ENCODE measurements at places on chromosomes 12 and 14.

DNA sequence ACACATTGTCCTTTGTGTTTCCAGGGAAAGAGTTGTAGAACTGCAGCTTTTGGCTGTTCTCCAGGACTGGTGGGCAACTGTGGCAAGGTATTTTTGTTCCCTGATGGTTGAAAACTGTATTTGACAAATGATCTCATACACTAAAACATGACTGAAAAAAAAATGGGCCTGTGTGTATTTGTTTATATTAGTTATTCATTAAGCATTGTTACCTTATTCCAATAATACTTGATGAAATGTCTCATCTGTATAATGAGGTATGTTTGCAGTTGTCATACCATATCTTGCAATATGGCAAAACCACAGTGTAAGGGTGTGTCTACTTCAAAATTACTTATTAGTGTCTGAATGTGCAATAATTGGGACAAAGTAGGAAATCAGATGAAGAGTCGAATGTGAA lies 479.4 kb upstream of the NOVA1 start:
- DNase-seq = no peak

DNA sequence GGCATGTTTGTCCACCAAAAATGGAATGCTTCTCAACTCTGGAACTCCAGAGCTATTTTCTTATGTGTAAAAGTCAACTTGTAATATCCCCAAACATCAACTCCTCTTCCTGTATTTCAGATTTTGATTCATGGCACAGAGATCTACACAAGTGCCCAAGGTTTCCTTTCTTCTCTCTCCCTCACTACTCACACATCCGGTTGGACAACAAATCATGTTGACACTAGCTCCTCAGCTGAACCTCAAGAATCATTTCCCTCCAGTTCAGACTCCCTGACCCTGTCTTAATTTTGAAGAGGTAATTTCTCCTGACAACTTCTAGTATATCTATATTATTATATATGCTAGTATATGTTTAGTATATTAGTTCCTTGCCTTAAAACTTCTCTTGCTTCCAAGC lies 485.4 kb upstream of the CCDC196 start:
- no peak for DNase-seq

- no peak for DNase-seq
Observed at GRCh38 chr12:81992461-81992860, 233.3 kb upstream of the PPFIA2 start.

DNA sequence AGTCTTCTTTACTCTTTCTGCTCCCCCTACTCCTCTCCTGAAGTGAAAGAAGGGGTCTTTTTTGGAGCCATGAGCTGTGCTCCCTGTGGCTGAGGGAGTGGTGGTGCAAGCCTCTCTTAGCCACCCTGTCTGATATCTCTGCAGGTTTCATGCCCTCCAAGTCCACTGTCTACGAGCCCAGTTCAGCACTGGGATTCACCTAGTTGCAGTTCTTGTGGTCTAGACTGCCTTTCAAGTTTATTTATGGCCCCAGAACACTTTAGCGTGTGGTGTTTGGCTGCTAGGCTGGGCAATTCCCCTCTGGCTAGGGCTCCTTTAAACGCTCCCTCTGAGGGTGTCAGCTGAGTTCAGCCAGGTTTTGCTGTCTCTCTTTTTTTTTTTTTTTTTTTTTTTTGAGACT lies 908.6 kb downstream of the TRHDE start:
- DNase-seq = no peak

GRCh38 chr14:70780396-70781075 lies 28.8 kb downstream of the MAP3K9 start:
- no peak for DNase-seq

DNA sequence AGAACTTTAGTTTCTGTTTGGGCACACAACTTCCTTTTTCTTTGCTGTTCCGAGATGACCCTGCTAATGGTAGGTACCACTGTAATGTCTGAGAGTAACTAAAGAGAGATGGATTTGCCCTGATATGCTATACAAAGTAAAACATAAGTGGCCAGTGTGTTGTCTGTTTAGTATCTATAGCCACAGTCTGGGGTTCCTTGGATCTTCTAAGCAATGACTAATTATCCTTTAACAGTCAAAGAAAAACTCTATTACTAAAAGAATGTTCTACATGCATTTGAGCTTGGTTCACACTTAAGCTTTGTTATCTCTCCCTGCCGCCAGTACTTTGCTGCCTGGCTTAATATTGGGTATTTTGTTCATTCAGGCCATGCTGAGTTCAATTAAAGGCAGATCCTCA lies 1051.9 kb upstream of the FLRT2 start:
- DNase-seq = no peak

DNA sequence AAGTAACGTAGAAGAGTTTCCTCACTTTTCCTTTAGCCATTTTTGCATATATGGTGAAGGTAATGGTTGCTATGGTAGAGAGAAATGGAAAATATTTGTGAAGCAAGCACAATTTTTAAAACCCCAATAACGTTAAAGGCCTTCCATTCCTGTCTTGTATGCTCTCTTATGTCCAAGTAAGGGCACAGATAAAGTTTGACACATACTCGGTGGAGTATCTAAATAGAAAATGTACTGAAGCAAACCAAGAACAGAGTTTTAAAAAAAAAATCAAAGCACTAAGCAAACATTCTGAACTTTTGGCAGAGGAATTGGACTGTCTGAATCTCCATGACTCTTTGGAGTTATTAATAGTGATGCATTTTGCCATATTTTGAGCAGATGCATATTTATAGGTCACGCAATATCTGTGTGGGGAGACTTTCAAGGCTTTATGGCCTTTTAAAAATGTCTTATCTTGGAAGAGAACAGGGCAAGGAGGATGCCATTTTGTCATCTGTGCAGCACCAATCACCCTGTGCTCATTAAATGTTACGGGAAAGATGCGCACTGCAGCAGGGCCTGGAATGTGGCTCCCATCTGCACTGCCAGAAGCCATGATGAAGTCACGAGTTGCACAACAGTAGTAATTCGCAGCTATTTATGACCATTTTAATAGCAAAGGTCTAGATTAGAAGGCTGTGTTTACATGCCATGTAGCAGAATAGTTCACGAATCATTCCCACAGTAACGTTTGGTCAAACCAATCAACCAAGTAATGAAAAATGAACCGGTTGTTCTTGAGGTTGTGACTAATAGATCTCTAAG lies 23.3 kb upstream of the AMIGO2 start:
- DNase-seq = no peak

DNA sequence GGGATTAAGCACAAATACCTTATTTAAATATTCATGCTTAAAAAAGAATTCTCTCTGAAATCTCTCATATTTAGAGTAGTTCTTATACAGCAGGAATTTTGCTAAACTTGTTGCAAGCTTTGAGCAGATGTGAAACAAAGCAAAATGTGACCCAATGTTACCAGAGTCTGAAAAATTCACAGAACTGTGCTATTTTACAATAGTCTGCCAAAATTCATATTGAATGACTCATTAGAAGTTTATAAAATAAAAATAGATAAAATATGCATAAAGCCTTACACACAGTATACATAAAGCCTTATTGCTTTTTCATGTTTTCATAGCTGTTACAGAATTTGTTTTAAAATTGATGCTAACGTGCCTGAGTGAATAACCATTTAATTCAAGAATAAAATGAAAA lies 17.8 kb upstream of the RHOJ start:
- no peak for DNase-seq

DNA sequence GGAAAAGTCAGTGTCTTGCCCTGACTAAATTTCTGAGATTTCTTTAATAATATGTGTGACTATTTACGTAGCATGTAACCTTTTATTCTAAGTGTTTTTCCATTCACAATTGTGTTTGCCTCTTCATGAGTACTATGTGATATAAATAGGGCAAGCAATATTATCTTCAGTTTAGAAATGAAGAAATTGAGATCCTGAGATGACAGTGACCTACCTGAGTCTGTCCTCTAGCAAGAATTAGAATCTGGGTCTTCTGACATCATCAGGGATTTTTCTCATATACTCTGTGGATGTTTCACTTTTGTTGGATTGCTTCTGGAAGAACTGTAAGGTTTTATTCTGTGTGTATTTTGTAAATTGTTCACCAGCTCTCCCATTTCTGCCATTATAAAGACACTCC lies 35.0 kb downstream of the TMTC2 start:
- no peak for DNase-seq

- DNase-seq = no peak
Observed at GRCh38 chr12:6960593-6961277, 9.6 kb downstream of the PTPN6 start.

DNA sequence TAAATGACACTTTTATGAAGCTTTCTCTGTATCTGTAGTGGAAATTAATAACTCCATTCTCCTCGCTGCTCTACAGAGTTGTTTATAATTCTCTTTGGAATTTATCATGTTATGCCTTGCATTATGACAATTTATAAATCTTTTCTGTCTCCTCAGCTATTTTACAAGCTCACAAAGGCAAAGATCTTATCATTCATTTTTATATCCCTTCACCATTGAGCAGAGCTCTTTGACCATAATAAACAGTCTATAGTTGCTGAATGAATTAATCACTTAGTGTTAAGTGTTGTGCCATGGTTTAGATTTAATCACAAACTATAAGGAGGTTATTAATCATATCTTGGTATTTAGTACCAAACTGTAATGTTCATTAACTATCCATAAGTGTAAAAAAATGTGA lies 126.4 kb downstream of the NAV3 start:
- DNase-seq = no peak

DNA sequence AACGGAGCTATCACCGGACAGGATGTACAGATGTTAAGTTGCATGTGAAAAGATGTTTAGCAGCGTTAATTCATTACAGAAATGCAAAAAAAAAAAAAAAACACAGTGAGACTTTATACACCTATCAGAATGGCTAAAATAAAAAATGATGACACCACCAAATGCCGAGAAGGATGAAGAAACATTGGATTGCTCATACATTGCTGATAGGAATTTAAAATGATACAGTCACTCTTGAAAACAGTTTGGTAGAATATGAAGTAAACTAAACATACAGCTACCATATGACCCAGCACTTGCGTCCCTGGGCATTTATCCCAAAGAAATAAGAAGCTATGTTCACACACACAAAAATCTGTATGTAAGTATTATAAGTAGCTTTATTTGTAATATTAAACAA lies 574.1 kb downstream of the SLC16A7 start:
- no peak for DNase-seq

GRCh38 chr14:96136371-96137005 lies 68.2 kb upstream of the BDKRB2 start:
- no peak for DNase-seq

DNA sequence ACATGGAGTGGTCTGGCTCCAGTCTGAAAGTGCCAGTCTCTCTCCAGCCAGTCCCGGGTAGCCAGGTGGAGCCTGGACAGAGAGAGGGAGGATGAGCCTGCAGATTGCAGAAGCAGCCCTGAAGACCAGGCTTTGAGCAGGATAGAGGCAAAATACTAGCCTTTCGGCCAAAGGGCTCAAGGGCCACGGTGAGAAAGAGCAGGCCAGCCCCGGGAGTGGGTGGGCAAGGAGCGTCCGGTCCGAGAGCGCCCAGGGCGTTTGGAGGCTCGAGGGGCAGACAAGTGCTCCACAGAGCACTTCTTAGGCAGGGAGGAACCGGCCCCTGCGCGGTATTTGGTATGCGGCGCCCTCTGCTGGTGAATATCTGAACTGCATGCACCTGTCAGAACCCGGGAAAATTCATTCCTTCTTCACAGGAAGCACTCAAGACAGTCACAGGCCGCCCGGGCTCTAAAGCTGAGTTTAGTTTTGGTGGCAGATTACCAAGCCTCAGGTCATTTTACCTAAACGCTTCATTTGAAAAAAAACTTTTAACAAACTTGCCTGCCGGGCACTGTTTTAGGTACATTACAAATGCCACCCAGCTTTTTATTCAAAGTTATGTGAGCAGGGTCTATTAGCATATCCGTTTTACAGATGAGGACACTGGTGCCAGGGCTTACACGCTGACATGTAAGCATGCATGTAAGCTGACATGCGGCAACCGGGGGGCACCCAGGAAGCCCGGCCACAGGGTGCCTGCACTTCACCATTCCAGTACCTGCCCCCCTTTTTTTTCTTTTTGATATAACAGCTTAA lies 21.0 kb upstream of the PSMC1 start:
- DNase-seq = peak; percentile 85

- no peak for DNase-seq
Observed at GRCh38 chr14:61739133-61739532, 23.1 kb upstream of the SNAPC1 start.

- DNase-seq = no peak
Observed at GRCh38 chr12:49609059-49609874, 3.8 kb upstream of the FAM186B start.

- no peak for DNase-seq
Observed at GRCh38 chr12:18676996-18677588, 60.7 kb downstream of the PLCZ1 start.

DNA sequence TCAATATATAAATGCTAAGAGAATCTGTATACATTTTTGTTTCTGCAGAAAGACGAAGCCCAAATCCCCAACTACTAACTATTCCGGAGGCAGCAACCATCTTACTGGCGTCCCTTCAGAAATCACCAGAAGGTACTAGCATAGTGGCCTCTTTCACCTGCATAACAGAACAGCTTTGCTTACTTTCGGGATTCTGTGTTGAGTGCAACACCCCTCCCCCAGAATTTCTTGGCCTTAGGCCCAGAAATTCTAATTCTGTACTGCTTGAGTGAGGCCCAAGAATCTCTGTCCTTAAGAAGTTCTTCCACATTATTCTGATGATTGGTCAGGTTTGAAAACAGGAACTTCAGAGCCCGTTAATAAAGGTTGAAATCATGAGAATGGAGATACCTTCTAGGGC lies 2.9 kb downstream of the SPX start:
- no peak for DNase-seq

DNA sequence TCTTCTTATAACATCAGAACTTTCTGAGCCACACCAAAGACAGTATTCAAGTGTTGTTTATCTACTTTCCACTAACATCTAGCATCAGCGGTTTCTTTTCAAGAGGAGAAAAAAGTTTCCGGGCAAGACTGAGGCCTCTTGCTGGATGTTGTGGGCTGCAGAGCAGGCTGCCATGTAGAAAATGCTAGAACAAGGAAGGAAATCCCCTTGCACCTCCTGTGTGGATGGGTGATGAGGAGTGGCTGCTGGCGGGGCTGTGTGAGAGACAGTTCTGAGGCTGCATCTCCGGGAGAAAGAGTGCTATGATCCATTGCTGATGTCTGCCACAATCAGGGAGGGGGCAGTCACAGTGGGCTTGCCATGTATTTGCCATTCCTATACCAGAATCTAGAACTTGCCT lies 37.8 kb upstream of the PPP1CC start:
- DNase-seq = no peak

- peak; percentile 3 for DNase-seq
Observed at GRCh38 chr14:104654119-104654518, 35.3 kb upstream of the INF2 start.
